ENCODE measurements at places on chromosomes 2 and 18. TPM values are rescaled to one million over a fixed set of nuclear protein-coding genes. Genes with fewer than 3 reads are reported as not detected.

GRCh38 chr2:5794012-5794411, 101.8 kb downstream of the SOX11 start:
- H3K27me3 ChIP-seq, result no peaks in the 10 kb centered on the region
- no peak overlapping the region for H3K27ac ChIP-seq
- no peak overlapping the region for H3K4me3 ChIP-seq
- DNase-seq, result no peak
- no peaks in the 10 kb centered on the region for H3K36me3 ChIP-seq
- H3K4me1 ChIP-seq, result no peaks in the 10 kb centered on the region

DNA sequence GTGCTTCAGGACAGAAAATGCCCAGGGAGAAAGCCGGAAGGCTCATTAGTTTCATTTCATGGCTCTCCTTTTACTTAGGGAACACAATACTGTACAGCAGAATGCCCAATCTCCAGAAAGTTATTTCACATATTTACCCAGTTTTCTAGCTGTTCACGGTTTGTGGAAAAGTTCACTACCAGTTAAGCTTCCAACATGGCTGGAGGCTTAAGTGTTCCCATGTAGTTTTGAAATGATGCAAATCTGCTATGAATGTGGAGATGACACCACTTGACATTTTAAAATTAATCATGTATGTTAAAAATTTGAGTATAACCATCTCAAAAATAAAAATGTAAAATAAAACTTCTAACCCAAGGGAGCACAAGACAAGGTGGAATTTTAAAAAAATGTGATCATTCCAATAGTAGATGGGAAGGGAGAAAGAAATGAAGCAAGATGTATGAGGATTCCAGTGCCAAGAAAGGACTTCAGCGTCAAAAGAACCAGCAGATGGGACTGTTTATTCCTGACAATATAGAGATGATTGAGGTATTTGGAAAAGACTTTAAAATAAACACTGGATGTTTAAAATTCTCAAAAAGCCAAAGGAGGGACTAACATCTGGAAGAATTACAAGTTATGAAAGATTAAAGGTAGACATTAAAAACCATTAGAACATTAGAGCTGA, 60.9 kb upstream of the OSR1 start:
- H3K4me3 ChIP-seq, result no peak overlapping the region
- H3K27ac ChIP-seq, result no peak overlapping the region
- no peaks in the 10 kb centered on the region for H3K27me3 ChIP-seq
- H3K4me1 ChIP-seq, result no peaks in the 10 kb centered on the region
- no peaks in the 10 kb centered on the region for H3K36me3 ChIP-seq
- no peak for DNase-seq

DNA sequence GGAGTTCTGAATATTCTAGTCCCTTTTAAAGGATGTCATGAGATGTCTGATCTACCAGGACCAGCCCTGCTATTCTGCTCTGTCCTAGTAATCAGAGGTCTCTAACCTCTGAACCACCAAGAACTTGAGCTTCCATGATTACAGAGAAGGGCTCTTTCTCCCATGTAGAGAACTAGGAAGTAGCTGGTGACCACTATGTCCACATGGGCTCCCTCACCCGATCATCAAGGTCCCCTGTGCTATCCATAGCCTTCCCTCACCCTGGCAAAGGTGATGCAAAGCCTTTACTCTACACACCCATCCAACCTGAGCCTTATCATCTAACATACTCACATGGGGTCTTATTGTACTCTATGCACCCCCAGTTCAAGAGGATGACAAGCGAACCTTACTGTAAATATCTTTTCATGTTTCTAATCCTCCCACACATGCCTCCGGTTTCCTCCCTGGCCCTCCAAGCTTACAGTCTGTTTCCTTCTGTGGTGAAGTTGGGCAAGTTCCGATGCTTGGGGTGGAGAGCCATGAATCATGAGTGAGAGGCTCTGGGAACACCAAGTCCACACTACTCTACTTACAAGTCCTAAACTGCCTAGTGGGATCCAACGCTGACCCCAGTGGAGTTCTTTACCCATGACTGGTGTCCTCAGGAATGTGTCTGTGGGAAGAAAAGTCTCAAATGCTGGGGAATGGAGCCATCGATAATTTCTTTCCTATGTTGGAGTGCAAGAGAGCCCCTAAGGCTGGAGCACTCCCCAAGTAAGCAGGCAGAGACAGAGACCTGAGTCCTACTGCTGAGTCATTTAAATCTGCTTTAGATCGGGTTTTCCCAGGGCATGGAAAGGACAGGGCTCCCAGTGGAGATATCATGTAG, 73.3 kb upstream of the KLF7 start:
- H3K36me3 ChIP-seq, result no peaks in the 10 kb centered on the region
- peak; percentile 71 for DNase-seq
- H3K4me3 ChIP-seq, result no peak overlapping the region

GRCh38 chr2:101308432-101309210, at the start of gene RNF149:
Gene RNF149 (minus strand): TSS chr2:101308701. CDS start chr2:101308588, 113 bp downstream.
- peak; percentile 87 for DNase-seq
- H3K27me3 ChIP-seq, result no peaks in the 10 kb centered on the region
- H3K36me3 ChIP-seq, result no peaks in the 10 kb centered on the region
- H3K4me1 ChIP-seq, result peaks cover 31% of the 10 kb centered on the region
- peak within 1 kb of the TSS; percentile 88 for H3K27ac ChIP-seq
- peak within 1 kb of the TSS; percentile 100 for H3K4me3 ChIP-seq

DNA sequence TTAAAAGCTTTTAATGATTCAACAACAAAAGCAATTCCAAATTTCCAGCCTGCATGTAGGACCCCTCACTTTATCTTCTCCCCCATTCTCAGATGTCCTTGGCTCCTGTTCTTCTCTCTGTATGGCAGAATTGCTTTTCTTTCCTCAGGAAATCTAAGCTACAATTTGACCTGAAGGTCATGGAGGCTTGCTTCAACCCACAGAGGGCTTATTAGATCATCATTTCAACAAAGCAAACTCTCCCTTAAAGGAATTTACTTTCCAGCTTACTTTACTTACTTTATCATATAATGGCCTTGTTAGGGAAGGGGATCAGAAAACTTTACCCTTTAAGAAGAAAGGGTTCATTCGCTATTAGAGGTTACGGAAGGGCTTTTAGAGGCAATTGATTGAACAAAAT, 211.5 kb downstream of the RAD51AP2 start:
- no peaks in the 10 kb centered on the region for H3K27me3 ChIP-seq
- no peaks in the 10 kb centered on the region for H3K4me1 ChIP-seq
- H3K4me3 ChIP-seq, result no peak overlapping the region

DNA sequence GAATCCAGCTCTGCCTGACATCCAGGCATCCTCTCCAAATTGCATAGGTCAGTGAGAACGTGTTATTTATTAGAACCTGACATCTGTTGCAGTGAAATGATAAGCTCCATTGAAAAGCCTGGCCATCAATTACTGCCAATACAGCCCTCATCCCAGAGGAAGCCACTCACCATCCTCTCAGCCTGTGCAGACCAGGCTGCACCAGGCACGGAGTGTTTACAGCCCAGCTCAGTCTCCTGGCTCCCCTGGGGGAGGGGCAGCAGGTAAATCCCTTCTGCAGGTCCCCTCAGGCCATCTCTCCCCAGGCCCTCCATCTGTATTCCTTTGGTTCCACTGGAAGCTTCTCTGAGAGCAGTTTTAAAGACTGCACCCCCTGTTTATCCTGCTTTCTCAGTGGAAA, 82.6 kb upstream of the FOSL2 start:
- H3K27me3 ChIP-seq, result no peaks in the 10 kb centered on the region
- H3K36me3 ChIP-seq, result peaks cover 28% of the 10 kb centered on the region
- DNase-seq, result no peak
- H3K4me3 ChIP-seq, result no peak overlapping the region
- H3K4me1 ChIP-seq, result no peaks in the 10 kb centered on the region

GRCh38 chr2:20737505-20737904, 70.6 kb downstream of the GDF7 start:
- no peak overlapping the region for H3K27ac ChIP-seq
- H3K4me3 ChIP-seq, result no peak overlapping the region
- H3K4me1 ChIP-seq, result no peaks in the 10 kb centered on the region
- DNase-seq, result no peak

DNA sequence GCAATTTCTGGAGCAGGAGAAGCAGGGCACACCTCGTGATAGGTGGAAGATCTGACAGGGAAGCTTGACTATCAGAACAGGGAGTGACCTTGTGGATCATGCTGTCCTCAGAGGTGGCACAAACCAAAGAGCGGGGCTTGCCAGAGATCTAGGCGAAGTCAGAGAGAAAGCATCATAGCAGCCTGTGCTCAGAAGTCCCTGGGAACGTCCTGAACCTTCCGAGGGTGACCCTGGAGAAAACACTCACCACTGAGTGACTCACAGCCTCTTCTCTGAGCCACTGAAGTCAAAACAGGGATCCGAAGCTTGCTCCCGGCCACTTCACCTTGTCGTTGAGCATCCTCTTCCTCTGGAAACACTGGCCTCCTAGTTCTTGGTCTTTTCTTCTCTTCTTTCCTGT, 56.7 kb downstream of the IL1R2 start:
- peak overlapping the region; percentile 66 for H3K27ac ChIP-seq
- DNase-seq, result no peak
- no peaks in the 10 kb centered on the region for H3K36me3 ChIP-seq
- H3K27me3 ChIP-seq, result no peaks in the 10 kb centered on the region

DNA sequence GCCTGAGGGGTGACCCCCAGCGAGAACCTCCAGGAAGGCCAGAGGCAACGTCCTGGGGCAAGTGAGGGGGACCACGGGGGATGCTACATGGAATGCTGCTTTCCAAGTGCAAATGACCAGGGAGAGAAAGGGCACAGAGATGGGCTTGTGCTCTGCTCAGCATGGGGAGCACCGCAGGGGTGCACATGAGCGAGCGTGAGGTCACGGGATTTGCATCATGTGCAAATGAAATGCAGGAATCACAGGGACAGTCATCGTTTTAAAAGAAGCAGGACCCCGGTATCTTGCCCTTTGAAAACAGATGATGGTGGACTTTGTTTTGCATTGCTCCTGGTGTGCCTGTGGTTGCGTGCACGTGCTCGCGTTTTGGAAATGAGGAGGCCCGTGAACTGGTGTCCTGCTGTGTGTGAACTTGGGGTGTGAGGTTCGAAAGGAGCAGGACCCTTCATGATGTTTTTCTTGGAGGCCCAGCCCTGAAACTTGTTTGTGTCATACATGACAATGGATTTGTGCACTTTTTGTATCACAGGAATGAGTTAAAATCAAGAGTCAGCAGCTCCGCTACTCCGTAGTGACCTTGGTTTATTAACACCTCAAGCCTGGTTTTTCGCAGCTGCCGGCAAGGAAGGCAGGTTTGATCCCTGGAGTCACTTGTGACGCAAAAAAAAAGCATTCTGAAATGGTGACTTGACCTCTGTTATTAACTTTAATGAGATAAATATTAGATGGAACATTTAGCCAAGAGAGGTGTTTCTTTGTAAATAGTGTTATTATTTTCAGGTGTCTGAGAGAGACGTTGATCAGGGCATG, 234.5 kb downstream of the LDLRAD4 start:
- H3K27me3 ChIP-seq, result no peaks in the 10 kb centered on the region
- H3K4me1 ChIP-seq, result no peaks in the 10 kb centered on the region
- no peaks in the 10 kb centered on the region for H3K36me3 ChIP-seq
- DNase-seq, result no peak
- no peak overlapping the region for H3K27ac ChIP-seq
- no peak overlapping the region for H3K4me3 ChIP-seq

DNA sequence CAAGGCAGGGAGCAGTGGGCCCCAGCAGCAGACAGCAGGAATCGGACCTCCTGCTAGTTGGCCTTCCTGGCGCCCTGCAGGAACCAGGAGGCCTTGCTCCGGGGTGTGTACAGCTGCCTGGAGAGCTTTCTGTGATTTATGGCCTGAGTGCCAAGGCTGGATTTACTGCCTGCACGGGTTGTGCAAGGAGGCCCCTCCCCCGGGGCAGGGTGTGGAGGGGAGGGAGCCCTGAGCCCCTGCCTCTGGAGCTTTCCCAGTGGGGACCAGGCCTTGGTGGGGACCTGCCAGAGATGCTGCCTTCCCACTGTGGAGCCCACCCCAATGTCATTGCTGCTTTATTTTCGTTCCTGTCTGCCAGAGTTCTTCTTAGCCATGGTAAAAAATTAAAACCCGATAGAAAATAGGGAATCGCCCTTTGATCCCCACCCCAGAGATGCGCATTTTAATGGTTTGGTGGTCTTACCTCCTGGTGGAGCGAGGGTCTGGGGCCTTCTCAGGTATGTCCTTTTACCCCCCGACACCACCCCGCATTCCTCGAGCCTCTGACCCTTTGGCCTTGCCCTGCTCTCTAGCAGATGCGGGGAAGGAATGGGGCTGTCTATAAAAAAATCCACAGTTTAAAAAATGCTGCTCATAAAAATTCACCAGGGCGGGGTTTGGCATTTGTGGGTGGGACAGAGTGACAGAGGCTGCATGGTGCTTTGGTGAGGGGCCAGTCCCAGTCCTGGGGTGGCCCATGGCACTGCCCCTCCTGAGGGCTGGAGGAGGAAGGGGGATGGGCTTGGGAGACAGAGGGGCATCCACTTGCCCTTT, 6.9 kb upstream of the RALB start:
- H3K4me1 ChIP-seq, result peaks cover 10% of the 10 kb centered on the region
- no peaks in the 10 kb centered on the region for H3K27me3 ChIP-seq
- H3K27ac ChIP-seq, result no peak overlapping the region
- H3K36me3 ChIP-seq, result no peaks in the 10 kb centered on the region
- H3K4me3 ChIP-seq, result no peak overlapping the region
- DNase-seq, result no peak

DNA sequence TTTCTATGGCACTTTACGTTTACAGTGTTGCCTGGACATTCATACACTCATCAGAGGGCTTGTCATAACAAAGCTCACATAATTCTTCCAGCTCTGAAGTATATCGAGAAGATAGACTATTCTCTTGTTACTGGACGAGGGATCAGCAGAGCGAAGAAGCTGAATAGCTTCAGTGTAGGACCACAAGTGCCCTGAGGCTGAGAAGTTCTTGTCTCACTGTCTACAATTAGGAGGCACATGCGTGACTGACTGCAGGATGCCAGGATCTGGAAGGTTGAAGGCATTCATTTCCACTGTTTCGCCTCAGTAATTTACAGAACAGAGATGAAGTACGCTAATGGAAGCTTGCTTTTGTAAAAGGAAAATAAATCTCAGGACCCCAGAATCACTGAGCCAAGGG, 9.6 kb downstream of the SH3YL1 start:
- H3K4me3 ChIP-seq, result no peak overlapping the region
- no peaks in the 10 kb centered on the region for H3K4me1 ChIP-seq
- no peaks in the 10 kb centered on the region for H3K27me3 ChIP-seq
- peaks cover 3% of the 10 kb centered on the region for H3K36me3 ChIP-seq
- no peak for DNase-seq
- H3K27ac ChIP-seq, result no peak overlapping the region

GRCh38 chr2:128440666-128441340, 122.1 kb upstream of the HS6ST1 start:
- H3K4me3 ChIP-seq, result no peak overlapping the region
- H3K27me3 ChIP-seq, result no peaks in the 10 kb centered on the region
- DNase-seq, result no peak
- no peaks in the 10 kb centered on the region for H3K36me3 ChIP-seq
- no peak overlapping the region for H3K27ac ChIP-seq
- H3K4me1 ChIP-seq, result no peaks in the 10 kb centered on the region

- H3K27me3 ChIP-seq, result no peaks in the 10 kb centered on the region
- no peaks in the 10 kb centered on the region for H3K4me1 ChIP-seq
- no peaks in the 10 kb centered on the region for H3K36me3 ChIP-seq
- no peak overlapping the region for H3K27ac ChIP-seq
- DNase-seq, result no peak
Measured at GRCh38 chr18:7349181-7349837, 118.4 kb downstream of the LRRC30 start.

- H3K36me3 ChIP-seq, result peaks cover 11% of the 10 kb centered on the region
- H3K27me3 ChIP-seq, result no peaks in the 10 kb centered on the region
- H3K27ac ChIP-seq, result peak overlapping the region; percentile 65
- peaks cover 40% of the 10 kb centered on the region for H3K4me1 ChIP-seq
Measured at GRCh38 chr2:232875256-232876121, 5.4 kb downstream of the SNORC start.

- DNase-seq, result no peak
- H3K36me3 ChIP-seq, result peaks cover 6% of the 10 kb centered on the region
- no peak overlapping the region for H3K4me3 ChIP-seq
- no peaks in the 10 kb centered on the region for H3K4me1 ChIP-seq
Measured at GRCh38 chr2:159114835-159115234, 146.4 kb downstream of the TANC1 start.

The C2orf81 gene
- 14.4 TPM for total RNA-seq

The C2orf15 gene
- total RNA-seq, result not detected
